ENCODE measurements at places on chromosomes 2 and 18.

GRCh38 chr2:167732326-167732725 lies 515.1 kb downstream of the STK39 start:
- DNase-seq = no peak

- no peak for DNase-seq
Measured at GRCh38 chr2:210199186-210199765, 26.0 kb downstream of the ACADL start.

- no peak for DNase-seq
Measured at GRCh38 chr2:105809097-105809473, 64.4 kb downstream of the NCK2 start.

GRCh38 chr2:107025869-107026380 lies 140.0 kb upstream of the ST6GAL2 start:
- no peak for DNase-seq

GRCh38 chr2:100052650-100053049 lies 89.7 kb downstream of the AFF3 start:
- DNase-seq = no peak

DNA sequence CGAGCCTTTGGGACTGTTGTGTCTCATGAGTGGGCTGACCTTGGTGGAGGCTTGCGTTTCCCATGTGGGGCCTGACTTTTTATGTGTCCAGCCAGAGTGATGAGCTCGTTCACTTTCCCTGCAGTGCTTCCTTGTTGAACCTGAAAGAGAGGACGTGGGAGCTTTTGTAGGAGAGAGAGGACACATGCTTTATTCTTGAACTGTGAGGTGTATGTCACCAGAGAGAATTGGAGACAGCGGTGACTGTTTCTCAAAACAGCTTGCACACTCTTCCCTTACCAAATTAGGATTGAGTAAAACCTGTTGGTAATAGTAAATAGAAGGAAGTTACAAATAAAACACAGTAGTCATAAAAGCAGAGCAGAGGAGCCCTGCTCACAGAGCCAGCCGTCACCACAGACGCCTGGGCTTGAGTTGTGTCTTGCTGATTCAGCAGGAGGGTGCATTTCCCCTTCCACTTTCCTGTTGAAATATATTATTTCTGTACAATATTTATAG lies 60.7 kb downstream of the INPP4A start:
- DNase-seq = no peak

GRCh38 chr18:76169733-76170132 lies 325.3 kb downstream of the ZNF516 start:
- no peak for DNase-seq

DNA sequence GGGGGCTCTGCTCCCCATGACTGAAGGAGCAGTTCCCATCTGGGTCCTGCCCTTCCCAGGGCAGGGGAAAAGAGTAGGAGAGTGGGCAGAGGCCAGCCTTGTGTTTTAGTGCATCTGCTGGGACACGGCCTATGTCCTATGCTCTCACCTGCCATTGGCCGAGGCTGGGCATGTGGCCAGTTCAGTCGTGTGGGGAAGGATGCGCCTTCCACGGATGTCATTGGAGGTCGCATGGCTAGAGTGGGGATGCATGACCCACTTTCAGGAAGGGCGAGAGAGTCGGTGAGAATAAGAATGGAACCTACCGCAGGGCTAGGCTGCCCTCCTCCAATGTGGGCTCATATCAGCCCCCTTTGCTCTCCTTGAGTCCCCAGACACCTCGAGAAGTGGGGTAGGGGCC lies 70.9 kb upstream of the HAAO start:
- DNase-seq = no peak

- peak; percentile 72 for DNase-seq
Measured at GRCh38 chr18:47931718-47932103, 1.3 kb upstream of the SMAD2 start.

DNA sequence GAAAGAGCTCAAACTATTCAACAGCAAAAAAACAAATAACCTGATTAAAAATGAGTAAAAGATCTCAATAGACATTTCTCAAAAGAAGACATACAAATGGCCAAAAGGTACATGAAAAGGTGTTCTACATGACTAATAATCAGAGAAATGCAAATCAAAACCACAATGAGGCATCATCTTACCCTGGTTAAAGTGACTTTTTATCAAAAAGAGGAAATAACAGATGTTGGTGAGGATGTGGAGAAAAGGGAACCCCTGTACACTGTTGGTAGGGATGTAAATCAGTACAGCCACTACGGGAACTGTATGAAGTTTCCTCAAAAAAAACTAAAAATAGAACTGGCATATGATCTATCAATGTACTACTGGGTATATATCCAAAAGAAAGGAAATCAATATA lies 39.8 kb upstream of the TMEM163 start:
- no peak for DNase-seq

GRCh38 chr2:177239932-177240630 lies 24.4 kb downstream of the NFE2L2 start:
- no peak for DNase-seq

GRCh38 chr2:44226753-44227152 lies 48.5 kb upstream of the SLC3A1 start:
- DNase-seq = no peak

DNA sequence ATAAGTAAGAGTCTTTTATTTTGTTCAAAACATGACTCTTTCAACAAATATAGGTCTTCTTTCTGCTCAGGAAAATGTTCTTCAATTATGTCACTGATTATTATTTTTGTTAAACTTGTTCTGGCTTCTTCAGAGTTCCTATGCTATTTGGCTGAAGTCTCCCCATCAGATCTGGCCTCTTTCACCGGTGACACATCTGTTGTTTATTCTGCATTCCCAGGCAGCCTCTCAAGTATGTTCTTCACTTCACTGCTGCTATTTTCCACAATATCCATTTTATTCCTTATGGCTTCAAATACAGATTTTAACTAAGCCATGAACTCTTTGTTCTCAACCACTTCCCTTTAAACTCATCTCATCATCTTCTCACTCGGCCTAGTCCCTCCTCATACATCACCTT lies 45.7 kb downstream of the HDAC4 start:
- no peak for DNase-seq

DNA sequence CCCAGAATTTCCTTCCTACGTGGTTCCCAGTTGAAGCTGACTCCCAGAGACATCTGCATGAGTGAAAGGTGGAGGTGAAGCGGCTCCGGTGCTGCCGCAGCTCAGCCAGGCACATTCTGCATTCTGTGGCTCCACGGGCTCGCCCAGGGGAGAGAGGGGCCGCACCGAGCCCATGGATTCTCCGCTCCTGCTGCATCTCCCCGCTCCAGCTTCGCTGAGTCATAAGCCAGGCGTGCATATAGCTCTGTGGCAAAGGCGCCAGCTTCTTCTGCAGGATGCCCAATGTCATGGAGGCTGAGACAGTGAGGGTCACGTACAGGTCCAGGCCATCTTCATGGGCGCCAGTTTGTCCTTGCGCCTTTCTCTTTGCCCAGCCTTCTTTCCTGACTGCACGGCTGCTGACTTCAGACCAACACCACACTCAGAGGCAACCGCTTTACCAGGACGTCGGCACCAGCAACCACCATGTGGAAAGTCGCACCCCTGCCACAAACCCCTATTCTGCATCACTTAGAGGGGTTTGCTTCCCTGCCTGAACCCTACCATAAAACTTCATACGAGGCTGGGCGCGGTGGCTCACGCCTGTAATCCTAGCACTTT lies 215.7 kb downstream of the MGAT5 start:
- DNase-seq = no peak

DNA sequence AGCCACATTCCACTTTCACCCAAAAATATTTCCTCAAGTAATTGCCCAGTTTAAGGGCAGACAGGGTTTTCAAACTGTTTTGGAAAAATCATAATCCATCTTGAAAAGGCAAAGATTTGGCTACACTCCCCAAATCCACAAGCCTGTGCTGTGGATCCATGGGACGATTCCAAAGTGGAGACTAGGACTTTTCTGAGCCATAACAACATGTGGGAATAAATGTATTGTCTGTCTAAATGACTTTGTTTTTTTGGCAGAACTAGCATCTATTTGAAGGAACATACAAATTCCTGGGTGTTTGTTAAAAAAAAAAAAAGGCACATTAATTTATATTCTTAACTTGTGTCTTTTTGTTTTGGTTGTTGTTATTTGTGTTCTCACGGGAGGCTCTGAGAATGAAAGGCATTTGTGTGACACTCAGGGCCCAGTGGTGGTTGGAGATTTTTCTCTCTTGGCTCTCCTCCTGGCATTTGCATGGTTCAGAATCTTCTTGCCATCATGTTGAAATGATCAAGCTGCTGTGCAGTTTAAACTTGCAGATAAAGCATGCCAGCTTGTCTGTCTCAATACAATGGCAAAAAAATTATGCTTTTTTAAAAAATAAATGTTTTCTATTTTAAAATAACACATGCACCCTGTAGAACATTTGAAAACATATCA lies 277.4 kb downstream of the EN1 start:
- DNase-seq = no peak

DNA sequence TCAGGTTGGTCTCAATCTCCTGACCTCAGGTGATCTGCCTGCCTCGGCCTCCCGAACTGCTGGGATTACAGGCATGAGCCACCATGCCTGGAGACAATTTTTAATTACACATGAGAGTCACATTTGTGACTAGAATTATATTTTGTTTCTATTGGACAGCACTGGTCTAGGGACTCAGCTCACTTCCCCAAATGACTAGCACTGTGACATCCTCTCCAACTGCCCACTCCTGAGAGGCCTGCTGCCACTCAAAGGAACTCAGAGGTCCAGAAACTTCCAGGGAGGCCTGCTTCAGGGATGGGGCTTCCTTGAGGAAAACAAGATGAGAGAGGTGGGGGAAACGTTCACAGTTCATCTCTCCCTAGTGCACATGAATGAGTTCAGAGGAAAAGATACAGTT lies 29.5 kb downstream of the TMEM163 start:
- no peak for DNase-seq

Data from NCI-H1417 treated with DMSO at 0.1 percent for 48 hours (cell line).